ENCODE measurements at places on chromosomes 3 and 15. TPM values are rescaled to one million over a fixed set of nuclear protein-coding genes. Genes with fewer than 3 reads are reported as not detected.

The FETUB gene
- 0.26 TPM for total RNA-seq

The CNTN6 gene
- total RNA-seq: not detected

The ADIPOQ gene
- total RNA-seq: not detected

The CYP19A1 gene
- not detected for total RNA-seq

The HDAC11 gene
- 10.5 TPM for total RNA-seq

The MNS1 gene
- 0.57 TPM for total RNA-seq

The ITIH4 gene
- 0.22 TPM for total RNA-seq

The KIF15 gene
- total RNA-seq: 3.6 TPM

- no peak for DNase-seq
These were observed 843 bp downstream of the ATG7 start for GRCh38 chr3:11272906-11273574.

- no peak for DNase-seq
These were observed 2.3 kb upstream of the DNAJB8 start for GRCh38 chr3:128468791-128469527.

- no peak for DNase-seq
These were observed 984.2 kb upstream of the CFAP20DC start for GRCh38 chr3:60033901-60034453.

- no peak for DNase-seq
These were observed 1081.1 kb upstream of the EPHA6 start for GRCh38 chr3:95733336-95733735.

DNA sequence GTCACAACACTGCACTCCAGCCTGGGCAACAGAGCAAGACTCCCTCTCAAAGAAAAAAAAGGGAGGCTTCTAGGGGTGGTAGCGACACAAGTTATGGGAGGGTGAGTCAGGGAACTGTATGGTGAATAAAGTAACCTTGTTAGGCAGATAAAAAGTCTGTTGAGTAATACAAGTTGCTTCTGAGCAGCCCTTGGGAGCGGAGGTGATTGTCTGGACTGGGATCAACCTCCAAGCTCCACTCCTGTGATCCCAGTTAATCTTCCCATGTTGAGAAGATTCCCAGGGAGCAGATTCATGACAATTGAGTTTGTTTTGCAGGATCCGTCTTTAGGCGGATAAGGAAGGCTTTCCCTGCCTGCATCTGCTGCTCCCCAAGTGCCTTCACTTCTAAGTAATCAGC, 335.9 kb downstream of the THSD4 start:
- DNase-seq: no peak

DNA sequence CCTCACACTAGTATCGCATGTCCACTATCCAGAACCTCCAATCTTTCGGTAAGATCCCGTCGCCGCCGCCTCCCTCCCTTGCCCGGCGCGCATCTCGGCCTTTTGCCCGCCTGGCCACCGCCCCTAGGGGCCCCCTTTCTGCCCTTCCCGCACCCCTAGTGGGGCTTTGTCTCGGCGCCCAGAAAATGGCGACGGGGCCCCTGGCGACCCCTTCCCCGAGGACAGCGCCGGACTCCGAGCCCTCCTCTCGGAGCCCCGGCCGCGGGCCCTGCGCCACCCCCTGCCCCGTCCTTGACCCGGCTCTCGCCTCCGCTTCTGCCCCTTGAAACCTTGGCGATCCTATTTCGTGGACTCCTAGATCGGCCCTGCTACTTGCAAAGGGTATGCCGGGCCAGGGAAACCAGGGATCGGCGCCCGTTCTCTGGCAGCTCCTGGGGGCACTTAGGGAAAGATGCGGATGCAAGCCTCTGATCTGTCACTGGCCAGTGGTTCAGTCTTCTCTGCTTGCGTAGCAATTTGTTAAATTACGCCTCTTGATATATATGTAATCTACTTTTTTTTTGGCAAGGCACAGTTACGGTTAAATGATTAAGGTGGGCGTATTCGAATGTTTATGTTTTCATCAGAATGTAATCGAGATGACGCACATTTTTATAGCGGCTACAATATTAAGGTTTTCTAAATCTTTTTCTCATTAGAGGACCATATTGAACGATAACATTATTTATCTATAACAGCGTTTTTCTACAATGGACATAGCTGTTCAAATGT, 603 bp downstream of the EIF1B start:
- DNase-seq: no peak

- no peak for DNase-seq
These were observed 15.2 kb downstream of the CORO2B start for GRCh38 chr15:68593828-68594532.

GRCh38 chr15:63360170-63360569, 21.5 kb downstream of the CA12 start:
- DNase-seq: no peak

DNA sequence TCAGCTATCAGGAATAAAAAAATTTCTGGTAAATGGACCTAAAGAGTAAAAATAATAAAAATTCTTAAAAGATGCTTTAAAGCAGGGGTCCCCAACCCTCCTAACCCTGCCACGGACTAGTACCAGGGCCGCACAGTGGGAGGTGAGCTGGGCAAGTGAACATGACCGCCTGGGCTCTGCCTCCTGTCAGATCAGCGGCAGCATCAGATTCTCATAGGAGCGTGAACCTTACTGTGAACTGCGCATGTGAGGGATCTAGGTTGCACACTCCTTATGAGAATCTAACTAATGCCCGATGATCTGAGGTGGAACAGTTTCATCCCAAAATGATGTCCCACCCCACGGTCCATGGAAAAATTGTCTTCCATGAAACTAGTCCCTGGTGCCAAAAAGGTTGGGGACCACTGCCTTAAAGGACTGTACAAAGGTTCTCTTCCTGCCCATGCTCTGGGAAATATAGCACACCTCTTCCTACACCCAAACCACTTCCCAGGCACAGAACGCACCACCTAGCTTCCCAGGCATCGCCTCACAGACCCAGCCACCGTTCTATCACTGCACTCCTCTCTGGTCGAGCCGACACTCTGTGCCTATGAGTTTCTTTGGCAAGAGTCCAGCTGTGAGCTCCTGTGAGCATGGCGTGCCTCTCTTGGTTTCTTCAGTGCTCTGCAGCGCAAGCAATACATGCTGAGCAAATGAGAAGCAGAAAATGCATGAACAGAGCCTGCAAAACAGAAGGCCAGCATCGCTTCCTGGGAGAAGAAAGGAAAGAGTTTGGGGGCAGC, 104.9 kb downstream of the OCA2 start:
- DNase-seq: no peak

- DNase-seq: no peak
These were observed 66.1 kb downstream of the CHSY1 start for GRCh38 chr15:101185770-101186169.

- no peak for DNase-seq
These were observed 1.9 kb downstream of the CHD2 start for GRCh38 chr15:92901995-92902394.

DNA sequence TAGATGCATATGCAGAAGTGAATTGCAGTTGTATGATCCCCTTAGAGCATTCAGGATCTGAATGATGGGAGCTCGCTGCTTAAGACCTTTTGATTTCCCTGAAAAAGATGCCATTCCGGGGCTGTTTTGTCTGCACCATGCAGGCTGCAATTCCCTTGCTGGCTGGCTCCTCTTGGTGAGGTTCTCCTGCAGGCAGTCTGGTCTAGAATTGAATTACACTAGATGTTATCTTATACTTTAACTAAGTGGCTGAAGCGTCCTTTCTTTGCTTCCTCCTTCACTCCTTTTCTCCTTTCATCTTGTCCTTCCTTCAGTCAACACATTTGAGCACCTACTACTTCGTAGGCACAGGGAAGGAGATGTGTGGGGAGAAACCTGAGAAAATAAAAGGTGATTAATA, 18.6 kb upstream of the MYZAP start:
- no peak for DNase-seq

DNA sequence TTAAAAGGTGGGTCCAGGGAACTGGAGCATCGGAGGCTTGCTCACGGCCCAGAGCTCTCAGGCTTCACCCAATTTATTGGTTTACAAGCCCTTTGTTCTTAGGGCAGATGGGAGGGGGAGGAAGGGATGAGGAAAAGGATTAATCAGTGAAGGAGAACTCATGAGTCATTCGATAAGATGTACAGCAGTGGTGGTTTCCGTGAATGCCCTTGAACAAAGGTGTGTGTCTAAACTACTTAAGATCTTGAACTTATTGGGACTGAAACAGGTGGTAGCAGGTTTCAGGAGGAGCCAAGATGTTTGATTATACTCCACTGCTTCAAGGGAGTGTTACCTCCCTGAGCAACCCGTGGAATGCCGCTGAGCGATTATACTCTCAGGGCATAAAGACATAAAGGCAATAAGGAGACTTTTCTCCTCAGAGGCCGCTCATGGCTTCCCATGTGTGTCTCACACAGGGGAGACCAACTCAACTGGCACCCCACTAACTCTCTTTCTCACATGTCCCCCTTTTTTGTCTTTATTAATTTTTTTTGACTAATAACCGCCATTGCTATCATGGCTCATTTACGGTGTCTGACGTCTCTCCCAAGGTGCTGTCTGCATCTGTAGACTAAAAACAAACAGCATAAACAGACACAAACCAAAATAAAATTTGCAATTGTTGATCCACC, 17.3 kb upstream of the SLC28A2 start:
- no peak for DNase-seq

All from esophagus squamous epithelium (tissue), 5 donors.